A673 (cell line): ENCODE measurements at places on chromosomes 3 and 15. TPM values are rescaled to one million over a fixed set of nuclear protein-coding genes. Genes with fewer than 3 reads are reported as not detected.

Gene CHAC1
- total RNA-seq = 11.6 and 26.8 TPM in 2 replicates

- H3K36me3 ChIP-seq = no peaks in the 10 kb centered on the region
- peaks cover 5% of the 10 kb centered on the region for H3K4me1 ChIP-seq
- DNase-seq = no peak
- no peaks in the 10 kb centered on the region for H3K27me3 ChIP-seq
- H3K27ac ChIP-seq = no peak overlapping the region
- no peak overlapping the region for H3K4me3 ChIP-seq
Measured at GRCh38 chr3:114624047-114624445, 330.2 kb downstream of the TIGIT start.

DNA sequence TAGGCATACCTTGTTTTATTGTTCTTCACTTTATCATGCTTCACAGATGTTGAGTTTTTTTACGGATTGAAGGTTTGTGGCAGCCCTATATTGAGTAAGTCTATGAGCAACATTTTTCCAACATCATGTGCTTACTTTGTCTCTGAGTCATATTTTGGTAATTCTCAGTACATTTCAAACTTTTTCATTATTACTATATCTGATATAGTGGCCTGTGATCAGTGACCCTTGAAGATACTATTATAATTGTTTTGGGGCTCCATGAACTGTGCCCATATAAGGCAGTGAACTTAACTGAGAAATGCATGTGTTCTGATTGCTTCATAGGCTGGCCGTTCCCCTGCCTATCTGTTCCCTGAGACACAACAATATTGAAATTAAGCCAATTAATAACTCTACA, 42.8 kb upstream of the NSMCE3 start:
- H3K27me3 ChIP-seq = no peaks in the 10 kb centered on the region
- H3K27ac ChIP-seq = no peak overlapping the region
- DNase-seq = no peak
- H3K4me1 ChIP-seq = no peaks in the 10 kb centered on the region
- no peaks in the 10 kb centered on the region for H3K36me3 ChIP-seq

DNA sequence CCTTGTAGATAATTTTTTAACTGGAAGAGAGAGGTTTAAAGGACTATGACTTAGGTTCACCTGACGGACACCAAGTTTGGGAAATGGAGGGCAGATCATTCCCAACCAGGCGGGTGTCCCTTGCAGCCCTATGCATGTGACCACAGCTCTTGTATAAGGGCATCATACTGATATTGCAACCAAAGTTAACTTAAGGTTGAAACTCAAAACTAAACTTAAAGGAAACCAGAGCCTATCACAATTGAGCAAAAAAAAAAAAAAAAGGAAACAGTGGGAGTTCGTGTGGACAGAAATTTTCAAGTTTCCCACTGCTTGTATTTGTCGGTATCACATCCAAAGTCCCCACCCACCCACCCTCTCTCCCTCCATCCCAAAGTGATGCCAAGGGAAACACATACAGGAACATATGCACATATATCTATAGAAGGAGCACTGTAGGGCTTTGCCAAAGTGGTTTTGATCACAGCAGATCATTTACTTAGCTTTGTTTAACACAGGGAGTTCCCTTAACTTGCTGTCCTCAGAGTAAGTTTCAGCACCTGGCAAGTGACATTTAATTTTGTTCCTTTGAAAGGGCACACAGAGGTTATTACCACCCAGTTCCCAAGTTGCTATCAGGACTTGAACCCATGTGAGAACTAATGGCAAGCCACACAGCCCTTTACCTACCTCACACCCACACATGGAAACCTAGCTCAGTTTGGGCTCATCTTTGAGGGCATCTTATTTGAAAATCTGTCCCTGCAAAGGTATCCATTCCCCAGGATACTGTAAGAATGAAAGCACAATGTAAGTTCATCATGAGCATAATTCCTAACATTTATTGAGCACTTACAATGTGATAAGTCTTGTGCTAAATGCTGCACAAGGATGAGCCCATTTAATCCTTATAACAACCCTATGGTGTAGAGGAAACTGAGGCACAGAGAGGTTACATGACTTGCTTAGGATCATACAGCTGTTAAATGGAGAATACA, 204.5 kb upstream of the CMC1 start:
- no peak overlapping the region for H3K4me3 ChIP-seq
- H3K27me3 ChIP-seq = peaks cover 7% of the 10 kb centered on the region
- H3K36me3 ChIP-seq = no peaks in the 10 kb centered on the region
- DNase-seq = no peak
- H3K4me1 ChIP-seq = no peaks in the 10 kb centered on the region
- no peak overlapping the region for H3K27ac ChIP-seq

Gene FBXL22
- total RNA-seq = 0.24 and 0.52 TPM in 2 replicates

Gene FES
- 1.3 and 3.8 TPM in 2 replicates for total RNA-seq

Gene SH3BP5
- total RNA-seq = 20.3 and 22.5 TPM in 2 replicates

DNA sequence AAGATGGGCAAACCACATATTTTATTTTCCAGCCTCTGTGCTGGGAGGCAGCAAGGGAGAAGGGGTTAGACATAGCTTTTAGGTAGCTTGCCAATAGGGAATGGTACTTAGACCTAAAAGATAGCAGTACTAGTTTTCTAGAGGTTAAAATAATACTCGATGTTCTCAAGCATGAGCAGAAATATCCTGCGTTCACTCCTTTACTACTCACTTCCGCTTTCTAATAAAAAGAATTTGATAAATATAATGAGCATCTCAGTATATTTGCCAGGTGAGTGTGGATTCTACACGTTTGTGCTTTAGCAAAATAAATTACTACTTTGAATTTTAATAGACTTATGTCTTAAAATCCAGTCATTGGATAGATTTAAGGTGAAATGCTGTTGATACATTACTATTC, 39.4 kb upstream of the CD47 start:
- H3K36me3 ChIP-seq = no peaks in the 10 kb centered on the region
- H3K27ac ChIP-seq = no peak overlapping the region
- no peak for DNase-seq
- H3K4me3 ChIP-seq = no peak overlapping the region

GRCh38 chr3:181629711-181630110, 82.0 kb upstream of the SOX2 start:
- no peaks in the 10 kb centered on the region for H3K36me3 ChIP-seq
- H3K4me1 ChIP-seq = no peaks in the 10 kb centered on the region
- DNase-seq = no peak
- no peak overlapping the region for H3K27ac ChIP-seq

DNA sequence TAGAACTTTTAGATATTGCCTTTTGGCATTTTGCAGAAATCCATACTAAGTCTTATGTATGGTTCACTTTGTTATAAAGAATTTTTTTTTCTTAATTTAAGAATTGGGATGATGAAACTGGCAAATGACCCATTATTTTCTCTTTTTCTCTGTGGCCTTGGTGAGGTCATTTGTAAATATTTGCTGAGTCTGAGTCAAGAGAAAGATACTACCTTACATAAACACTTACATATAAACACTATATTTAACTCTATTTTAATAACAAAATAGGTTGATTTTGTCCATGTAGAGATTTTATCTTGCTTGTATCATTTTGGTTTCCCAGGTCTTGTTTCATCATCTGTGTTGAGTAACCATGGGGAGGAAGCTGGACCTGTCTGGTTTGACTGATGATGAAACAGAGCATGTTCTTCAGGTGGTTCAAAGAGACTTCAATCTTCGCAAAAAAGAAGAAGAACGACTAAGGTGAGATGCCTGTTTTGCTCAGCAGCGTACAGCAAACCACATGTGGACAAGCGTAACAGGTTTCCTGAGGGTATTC, 91.1 kb downstream of the MYRIP start:
- no peak overlapping the region for H3K4me3 ChIP-seq
- no peaks in the 10 kb centered on the region for H3K4me1 ChIP-seq
- no peak overlapping the region for H3K27ac ChIP-seq
- H3K36me3 ChIP-seq = no peaks in the 10 kb centered on the region
- H3K27me3 ChIP-seq = no peaks in the 10 kb centered on the region

- H3K36me3 ChIP-seq = no peaks in the 10 kb centered on the region
- no peak for DNase-seq
- H3K27me3 ChIP-seq = no peaks in the 10 kb centered on the region
- H3K4me1 ChIP-seq = no peaks in the 10 kb centered on the region
- H3K27ac ChIP-seq = no peak overlapping the region
- H3K4me3 ChIP-seq = no peak overlapping the region
Measured at GRCh38 chr15:89735773-89736172, 15.3 kb downstream of the MESP1 start.

GRCh38 chr3:11379238-11379823, 107.1 kb downstream of the ATG7 start:
- peaks cover 7% of the 10 kb centered on the region for H3K4me1 ChIP-seq
- peak; percentile 65 for DNase-seq
- no peaks in the 10 kb centered on the region for H3K36me3 ChIP-seq
- no peaks in the 10 kb centered on the region for H3K27me3 ChIP-seq

DNA sequence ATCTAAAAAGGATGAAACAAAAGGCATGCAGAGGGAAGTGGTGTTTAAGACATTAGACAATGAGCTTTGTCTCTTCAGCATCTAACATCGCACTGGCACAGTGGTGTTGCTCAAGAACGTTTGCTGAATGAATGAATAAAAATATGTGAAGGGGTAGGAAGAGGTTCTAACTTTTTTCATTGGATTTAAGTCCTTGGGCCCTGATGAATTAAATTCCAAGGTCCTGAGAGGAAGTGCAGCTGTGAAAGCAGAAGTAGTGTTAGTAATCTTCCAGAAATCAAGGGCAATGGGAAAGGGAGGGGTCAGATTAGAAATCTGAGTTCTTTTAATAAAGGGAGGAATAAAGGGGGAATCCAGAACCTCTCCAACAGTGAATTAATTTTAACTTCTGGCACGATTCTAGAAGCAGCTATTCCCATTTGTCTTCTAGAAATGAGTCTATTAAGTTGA, 29.6 kb downstream of the TLNRD1 start:
- H3K27me3 ChIP-seq = no peaks in the 10 kb centered on the region
- H3K4me1 ChIP-seq = no peaks in the 10 kb centered on the region
- no peak overlapping the region for H3K4me3 ChIP-seq
- DNase-seq = no peak

GRCh38 chr15:82970696-82971095, 15.3 kb upstream of the RAMAC start:
- H3K27me3 ChIP-seq = no peaks in the 10 kb centered on the region
- no peaks in the 10 kb centered on the region for H3K36me3 ChIP-seq
- H3K4me3 ChIP-seq = no peak overlapping the region
- no peak overlapping the region for H3K27ac ChIP-seq

GRCh38 chr3:194908972-194909371, 223.3 kb downstream of the FAM43A start:
- DNase-seq = no peak
- no peak overlapping the region for H3K27ac ChIP-seq
- no peaks in the 10 kb centered on the region for H3K36me3 ChIP-seq
- H3K4me3 ChIP-seq = no peak overlapping the region
- H3K4me1 ChIP-seq = no peaks in the 10 kb centered on the region

DNA sequence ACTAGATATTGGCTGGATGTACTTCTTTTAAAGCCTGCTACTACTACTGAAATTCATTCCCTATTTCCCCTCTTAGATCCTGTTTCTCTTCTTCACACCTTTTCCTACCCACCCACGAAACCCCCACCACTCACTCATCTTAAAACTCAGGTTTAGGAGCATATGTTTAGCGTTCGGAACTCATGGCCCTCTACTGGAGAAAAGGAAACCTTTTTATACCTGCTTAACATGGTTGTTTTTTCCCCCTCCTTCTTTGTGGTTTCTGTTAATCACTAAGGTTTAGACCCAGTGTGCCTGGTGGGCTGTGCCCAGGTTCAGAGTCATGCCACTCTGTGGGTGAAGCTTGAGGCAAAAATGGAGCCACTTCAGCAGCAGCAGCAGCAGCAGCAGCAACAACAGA, 2.6 kb downstream of the ARID3B start:
- no peaks in the 10 kb centered on the region for H3K27me3 ChIP-seq
- H3K4me1 ChIP-seq = peaks cover 29% of the 10 kb centered on the region
- no peak overlapping the region for H3K27ac ChIP-seq

- H3K36me3 ChIP-seq = no peaks in the 10 kb centered on the region
- no peak overlapping the region for H3K27ac ChIP-seq
- H3K4me3 ChIP-seq = no peak overlapping the region
- no peaks in the 10 kb centered on the region for H3K4me1 ChIP-seq
Measured at GRCh38 chr15:99999282-100000070, 266.2 kb upstream of the LYSMD4 start.

DNA sequence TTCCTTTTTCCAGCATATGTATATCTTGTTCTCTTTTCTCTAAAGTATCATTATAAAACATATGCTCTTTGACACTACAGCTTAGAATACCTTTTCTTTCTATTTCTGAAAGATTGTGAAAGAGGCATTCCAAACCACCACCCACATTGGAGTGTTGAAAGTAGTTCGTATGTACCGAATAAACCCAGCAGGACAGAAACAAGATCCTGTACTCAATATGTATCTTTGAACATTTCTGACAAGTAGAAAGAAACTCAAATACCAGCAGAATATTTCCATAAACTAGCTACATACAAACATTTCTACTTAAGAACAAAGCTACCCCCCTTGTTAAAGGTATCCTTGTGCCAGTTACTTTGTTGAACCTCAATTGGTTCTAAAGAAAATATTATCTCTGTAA, 415.3 kb upstream of the ALCAM start:
- no peaks in the 10 kb centered on the region for H3K36me3 ChIP-seq
- no peak overlapping the region for H3K27ac ChIP-seq
- H3K4me3 ChIP-seq = no peak overlapping the region
- no peaks in the 10 kb centered on the region for H3K27me3 ChIP-seq
